ENCODE measurements at places on chromosomes 5 and 9. TPM values are rescaled to one million over a fixed set of nuclear protein-coding genes. Genes with fewer than 3 reads are reported as not detected.

Gene F2RL2
- total RNA-seq, result 1.4 TPM

Gene CEP72
- 3.4 TPM for total RNA-seq

Gene NOXA1
- 3.1 TPM for total RNA-seq

Gene SLC23A1
- not detected for total RNA-seq

DNA sequence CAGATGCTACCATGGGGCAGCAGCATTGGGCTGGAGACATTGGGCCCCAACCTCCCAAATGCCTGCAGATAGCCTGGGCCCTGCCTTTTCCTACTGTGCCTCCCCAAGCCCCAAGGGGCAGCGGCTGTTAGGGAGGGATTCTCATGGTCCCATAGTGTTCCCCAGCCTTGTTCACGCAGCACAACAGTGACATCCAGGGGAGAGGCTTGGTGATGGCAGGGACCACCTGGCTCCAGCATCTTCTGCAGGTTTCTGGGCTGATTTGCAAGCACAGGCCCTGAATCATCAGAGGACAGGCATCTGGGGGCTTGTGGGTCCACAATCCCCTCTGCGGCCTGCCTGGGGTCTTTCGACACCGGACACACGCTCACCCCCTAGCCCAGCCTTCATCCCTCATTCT, 354.6 kb downstream of the SLIT3 start:
- no peak for DNase-seq

DNA sequence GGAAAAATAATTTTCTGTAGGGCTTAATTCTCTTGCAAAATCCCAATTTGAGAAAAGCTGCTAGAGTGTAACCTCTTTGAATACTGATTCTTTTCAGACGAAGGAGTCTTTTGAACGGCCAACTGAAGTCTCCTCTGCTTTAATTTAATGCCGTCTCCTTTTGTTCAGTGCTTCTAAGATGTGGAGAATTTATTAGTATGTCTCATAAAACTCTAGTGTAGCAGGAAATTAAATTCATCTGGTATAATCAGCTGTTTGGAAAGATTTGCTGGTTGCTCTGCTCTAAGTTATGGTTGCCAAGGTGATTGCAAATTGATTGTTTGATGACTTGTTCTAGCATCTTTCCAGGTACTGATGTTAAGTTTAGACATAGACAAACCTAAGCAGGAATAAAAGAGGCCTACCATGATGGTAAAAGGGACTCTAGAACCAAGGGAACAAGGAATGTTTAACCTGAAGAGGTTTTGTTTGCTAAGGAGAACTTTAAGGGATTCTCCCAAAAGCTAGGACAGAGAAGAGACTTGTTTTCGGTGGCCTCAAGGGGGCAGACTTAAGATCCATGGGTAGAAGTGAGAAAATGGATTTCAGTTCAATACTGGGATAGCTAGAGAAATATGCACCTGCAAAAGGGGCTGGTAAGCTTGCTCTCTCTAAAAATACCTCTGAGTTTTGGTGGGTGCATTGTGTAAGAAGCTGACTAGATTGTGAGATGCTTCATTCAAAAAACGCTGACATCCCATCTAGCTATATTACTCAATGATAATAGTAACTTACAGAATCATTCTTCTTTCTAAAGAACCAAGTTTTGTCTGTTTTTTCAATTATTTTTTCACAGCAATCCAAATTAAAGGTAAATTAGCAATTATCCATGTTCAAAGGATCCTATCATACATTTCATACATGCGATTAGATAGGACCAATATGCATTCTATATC, 5.7 kb upstream of the ADRB2 start:
- no peak for DNase-seq

- no peak for DNase-seq
These were observed 956.8 kb downstream of the TLE1 start for GRCh38 chr9:80732506-80732905.

DNA sequence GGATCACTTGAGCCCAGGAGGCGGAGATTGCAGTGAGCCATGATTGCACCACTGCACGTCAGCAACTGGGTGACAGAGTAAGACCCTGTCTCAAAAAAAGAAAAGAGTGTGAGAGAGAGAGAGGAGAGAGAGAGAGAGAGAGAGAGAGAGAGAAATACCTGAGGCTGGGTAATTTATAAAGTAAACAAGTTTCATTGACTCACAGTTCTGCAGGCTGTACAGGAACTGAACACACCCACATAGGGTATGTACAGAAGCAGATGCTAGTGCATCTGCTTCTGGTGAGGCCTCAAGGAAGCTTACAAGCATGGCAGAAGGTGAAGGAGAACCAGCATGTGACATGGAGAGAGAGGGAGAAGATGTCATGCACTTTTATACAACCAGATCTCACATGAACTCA, 46.4 kb upstream of the CHD1 start:
- no peak for DNase-seq
